Stimulated activated CD8-positive, alpha-beta memory T cell treated with anti-CD3 and anti-CD28 coated beads, Interleukin-7, amount 100 ng/mL, for 48 hours (primary cell): ENCODE measurements at places on chromosomes 7 and 10.

DNA sequence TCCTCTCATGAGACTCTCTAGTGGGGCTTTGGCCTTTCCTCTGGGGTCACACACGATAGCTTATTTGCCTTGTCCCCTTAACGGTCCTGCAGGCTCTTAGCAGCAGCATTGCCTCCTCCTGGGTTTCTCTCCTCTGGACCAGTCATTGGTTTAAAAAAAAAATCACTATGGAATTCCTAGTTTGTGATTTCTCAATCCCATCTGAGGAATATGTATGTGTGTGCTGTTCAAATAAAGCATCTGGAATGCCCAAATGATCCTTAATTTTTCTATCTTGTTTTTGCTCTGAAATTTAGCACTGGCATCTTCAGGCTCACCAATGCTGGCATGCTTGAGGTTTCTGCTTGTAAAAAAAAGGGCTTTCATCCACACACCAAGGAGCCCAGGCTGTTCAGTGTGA is 30.5 kb downstream of the ACTA2 start:
- DNase-seq: no peak

DNA sequence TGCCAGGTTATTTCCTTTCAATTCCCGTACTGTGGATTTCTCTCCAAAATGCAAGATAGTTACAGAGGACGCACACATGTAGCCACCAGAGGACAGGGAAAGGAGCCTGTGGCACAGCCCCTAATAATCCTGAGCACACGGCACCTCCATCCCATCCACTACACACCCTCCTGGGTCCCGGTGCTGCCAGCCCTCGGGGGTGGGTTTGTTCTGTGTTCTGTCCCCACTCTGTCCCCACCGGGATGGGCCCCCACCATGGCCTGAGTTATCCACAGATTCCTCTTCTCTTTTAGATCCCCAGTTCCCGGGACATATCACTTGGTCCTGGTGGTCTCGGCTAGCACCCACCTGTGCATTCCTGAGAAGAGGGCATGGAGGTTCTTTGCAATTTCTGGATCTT is 196.9 kb upstream of the PPP2R2D start:
- no peak for DNase-seq

- DNase-seq: peak; percentile 14
Observed at GRCh38 chr7:38398725-38399321, 125.4 kb upstream of the TARP start.

- DNase-seq: no peak
Observed at GRCh38 chr10:75208181-75208580, 2.4 kb upstream of the VDAC2 start.

- no peak for DNase-seq
Observed at GRCh38 chr7:13072014-13072413, 384.6 kb downstream of the ARL4A start.

GRCh38 chr7:5539013-5539411 is 115.4 kb upstream of the TNRC18 start:
- DNase-seq: no peak

DNA sequence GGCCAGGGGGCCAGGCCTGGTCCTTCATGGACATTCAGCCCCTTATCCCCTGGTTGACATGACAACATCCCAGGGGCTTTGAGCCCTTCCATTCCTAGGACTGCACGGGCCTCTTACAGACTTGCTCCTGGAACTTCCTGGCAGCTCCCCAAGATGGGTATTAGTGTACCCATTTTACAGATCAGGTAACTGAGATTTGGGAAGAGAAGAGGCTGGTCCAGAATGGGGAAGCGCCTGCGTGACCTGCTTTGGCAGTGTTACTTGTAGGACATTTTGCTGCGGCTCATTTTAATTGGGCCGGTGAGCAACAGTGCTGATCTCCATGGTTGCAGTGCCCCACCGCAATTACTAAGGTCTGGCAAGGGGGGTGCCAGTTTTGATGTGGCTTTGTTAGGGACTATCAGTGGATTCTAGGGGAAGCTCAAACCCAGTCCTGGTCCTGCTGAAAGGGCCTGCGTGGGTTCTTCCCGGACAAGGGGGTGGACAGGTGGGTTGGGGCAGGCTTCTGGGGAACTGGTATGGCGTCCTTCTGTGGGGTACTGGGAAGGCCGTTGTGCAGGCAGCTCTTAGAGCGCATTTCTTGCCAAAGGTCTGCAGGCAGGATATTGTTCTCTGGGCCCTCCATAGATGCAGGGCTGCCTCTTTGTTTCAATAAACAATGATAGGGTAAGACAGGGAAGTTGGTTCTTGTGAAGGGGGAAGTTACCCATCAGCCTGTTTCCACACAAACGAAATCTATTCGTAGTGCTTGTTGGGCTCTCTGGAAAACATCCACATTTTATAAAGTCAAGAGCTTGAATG is 137.6 kb downstream of the RGS10 start:
- no peak for DNase-seq

- DNase-seq: no peak
Observed at GRCh38 chr7:101562531-101563197, 66.4 kb downstream of the MYL10 start.

DNA sequence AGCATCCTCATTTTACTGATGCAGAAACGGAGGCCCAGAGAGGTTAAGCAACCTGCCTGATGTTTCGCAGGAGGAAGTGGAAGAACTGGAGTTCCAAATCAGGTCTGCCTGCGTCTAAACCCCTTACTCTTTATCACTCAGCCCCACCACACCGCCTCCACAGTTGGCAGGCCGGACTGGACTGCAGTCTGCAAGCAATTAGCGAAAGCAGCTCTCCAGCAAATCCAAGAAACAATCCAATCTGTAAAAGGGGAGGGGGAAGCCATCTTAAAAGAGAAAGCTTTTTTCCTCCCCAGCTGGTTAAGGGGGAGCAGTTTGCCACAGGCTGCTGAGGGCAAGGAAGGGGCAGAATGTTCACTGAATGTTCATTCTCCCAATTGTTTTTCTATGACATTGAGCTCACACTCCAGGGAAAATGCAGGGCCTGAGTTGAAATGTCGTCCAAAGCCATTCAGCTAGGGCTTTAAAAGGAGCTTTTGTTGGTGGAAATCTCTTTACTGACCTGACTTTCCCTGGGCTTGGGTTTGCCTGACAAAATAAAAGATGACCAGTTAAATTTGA is 350.1 kb downstream of the RNLS start:
- no peak for DNase-seq

GRCh38 chr7:20896996-20897395 is 110.3 kb upstream of the SP8 start:
- no peak for DNase-seq

- DNase-seq: no peak
Observed at GRCh38 chr7:149310113-149310836, 48.3 kb downstream of the ZNF783 start.

- no peak for DNase-seq
Observed at GRCh38 chr7:51551070-51551469, 234.5 kb upstream of the COBL start.

- no peak for DNase-seq
Observed at GRCh38 chr7:138887872-138888656, 90.1 kb upstream of the ATP6V0A4 start.

DNA sequence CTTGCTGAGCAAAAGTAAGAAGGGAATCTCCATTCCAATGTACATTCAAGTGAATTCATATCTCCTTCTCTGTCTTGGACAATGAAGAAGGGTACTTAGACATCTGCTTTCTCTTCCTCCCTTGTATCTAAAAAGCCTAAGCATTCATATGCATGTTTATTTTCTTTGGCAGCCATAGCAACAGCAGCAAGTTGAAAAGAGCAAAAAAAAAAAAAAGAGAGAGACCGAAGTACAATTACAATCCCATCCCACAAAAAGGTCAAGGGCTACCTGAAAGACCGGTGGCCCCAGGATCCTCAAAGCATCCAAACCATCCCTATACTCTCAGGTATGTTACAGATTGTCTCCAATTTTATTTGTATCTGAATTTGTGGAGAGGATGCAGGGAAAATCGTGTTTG is 4.1 kb downstream of the OR2F1 start:
- no peak for DNase-seq

GRCh38 chr7:7693881-7694280 is 24.5 kb downstream of the RPA3 start:
- DNase-seq: no peak

- DNase-seq: no peak
Observed at GRCh38 chr10:47435081-47435480, 48.8 kb downstream of the ANXA8 start.

DNA sequence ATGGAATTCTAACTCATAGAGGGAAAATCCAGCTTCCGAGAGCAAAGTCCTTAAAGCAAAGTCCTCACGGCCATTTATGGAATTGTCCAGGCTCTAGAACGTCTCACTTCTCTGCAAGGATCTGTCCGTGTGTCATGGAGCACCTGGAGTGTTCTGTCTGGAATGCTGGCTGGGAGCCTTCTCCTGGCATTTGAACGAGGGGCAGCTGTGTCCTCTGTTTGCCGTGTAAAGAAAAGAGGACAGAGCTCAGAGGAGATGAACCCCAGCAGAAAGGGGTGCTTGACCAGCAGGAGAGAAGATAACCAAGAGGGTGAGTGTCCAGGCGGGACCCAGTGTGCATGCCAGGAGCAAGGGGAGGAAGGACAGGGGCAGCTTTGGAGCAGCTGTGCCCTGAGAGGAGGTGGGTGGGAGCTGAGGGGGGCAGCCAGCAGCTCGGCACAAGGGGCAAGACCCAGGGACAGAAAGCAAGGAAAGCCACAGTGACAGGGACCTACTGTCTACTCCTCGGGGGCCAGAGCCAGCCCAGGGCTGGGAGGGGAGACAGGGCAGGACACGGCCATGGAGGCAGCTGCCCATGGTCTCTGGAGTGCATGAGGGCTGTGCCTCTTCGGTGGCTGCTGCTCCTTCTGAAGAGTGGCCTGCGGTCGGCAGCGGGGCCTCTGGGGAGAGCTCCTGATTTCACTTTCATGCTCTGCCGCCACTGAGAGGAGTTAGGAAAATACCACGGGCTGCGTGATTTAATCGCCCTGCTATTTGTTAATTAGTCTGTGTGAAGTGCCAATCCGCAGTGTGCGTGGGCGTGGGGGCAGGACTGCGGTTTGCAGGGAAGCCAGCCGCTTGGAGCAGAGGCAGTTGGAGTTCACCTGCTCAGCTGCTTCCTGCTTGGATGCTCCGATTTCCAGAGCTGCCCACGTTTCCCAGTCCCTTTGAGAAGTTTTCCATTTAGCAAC is 149.3 kb upstream of the SHH start:
- DNase-seq: no peak

- DNase-seq: no peak
Observed at GRCh38 chr10:7572391-7572790, 94.4 kb downstream of the ITIH5 start.

- DNase-seq: no peak
Observed at GRCh38 chr10:47299611-47300428, at the start of gene GDF10. Gene GDF10, plus strand, starts transcription at chr10:47300197. Its CDS starts 455 bp downstream, at chr10:47300652.

DNA sequence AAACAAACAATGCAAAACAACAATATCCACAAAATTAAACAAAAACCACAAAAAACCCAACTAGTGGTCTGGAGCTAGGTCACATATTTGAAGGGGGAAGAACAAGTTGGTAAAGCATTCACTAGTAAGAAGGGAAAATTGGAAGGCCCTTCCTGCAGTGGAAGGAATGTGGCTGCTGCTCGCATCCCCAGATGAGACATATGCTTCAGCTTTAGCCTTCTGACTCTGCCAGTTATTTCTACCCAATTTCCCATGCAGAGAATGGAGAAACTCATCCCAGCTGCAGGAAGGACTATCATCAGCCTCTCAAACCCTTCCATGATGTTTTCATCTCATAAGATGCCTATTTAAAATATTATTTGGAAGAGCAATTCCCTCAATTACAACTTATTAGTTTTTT is 176.6 kb downstream of the BMPER start:
- DNase-seq: no peak
